ENCODE measurements at places on chromosomes 4 and X. TPM values are rescaled to one million over a fixed set of nuclear protein-coding genes. Genes with fewer than 3 reads are reported as not detected.

Gene SASH3
- not detected for total RNA-seq

Gene F9
- total RNA-seq, result not detected

DNA sequence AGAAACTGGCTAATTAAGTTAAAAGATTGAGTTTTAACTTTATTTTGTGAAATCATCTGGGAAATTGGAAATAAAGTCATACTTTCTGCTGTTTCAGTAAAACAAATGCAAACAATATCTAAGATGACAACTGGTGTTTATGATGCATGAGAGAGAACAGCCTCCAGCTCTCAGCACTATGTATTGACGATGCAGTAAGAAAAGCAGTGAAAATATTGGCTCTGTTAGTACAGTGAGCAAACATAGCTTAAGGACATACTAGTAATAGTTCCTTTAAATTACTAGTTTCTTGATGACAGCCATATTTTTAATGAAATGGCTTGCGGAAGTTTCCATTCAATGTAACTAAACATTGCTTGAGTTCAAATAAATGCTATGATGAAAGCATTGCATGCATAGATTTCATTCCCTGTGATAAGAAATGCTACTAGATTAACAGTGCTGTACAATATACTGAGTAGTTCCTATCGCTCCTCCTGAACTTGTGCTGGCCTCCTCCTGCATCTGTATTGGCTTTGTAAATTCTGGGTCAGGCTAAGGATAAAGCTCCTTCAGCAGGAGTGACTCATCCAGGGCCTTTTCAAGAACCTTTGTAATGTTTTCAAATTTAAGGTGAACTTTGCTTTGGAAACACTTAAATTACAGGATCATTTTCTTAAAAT lies 11.6 kb downstream of the ARHGAP24 start:
- no peak for DNase-seq

DNA sequence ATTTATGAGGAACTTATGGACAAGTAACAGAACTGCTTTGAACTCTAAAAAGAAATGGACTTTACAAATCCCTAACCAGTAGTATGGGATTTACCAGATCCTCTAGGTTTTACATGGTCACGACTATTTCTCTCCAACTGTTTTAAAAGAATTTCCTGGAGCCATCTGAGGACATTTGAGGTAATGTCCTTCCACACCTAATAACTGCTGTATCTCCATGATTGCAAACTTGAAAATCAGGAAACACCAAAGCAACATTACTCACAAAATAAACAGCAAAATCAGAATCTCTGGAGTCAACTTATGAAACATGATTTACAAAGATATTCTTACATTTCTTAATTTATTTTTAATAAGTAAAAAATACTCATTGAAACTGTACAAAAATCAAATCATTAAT lies 58.0 kb downstream of the STAP1 start:
- DNase-seq, result no peak

Data from A172 (cell line).